ENCODE measurements at places on chromosomes 1 and 21. TPM values are rescaled to one million over a fixed set of nuclear protein-coding genes. Genes with fewer than 3 reads are reported as not detected.
A peak's percentile ranks its signal among the peaks of the same experiment; 100 is the strongest.

SYF2 gene
- 36.9 TPM for total RNA-seq

CYP4X1 gene
- total RNA-seq = 0.62 TPM

KCNJ9 gene
- total RNA-seq = 0.07 TPM

LINGO4 gene
- total RNA-seq = not detected

PDIK1L gene
- total RNA-seq = 19.4 TPM

MYCBP gene
- 12.2 TPM for total RNA-seq

S100B gene
- 0.27 TPM for total RNA-seq

FAM43B gene
- 0.59 TPM for total RNA-seq

KRTAP7-1 gene
- not detected for total RNA-seq

KDM5B gene
- 265 TPM for total RNA-seq

IL19 gene
- not detected for total RNA-seq

DNA sequence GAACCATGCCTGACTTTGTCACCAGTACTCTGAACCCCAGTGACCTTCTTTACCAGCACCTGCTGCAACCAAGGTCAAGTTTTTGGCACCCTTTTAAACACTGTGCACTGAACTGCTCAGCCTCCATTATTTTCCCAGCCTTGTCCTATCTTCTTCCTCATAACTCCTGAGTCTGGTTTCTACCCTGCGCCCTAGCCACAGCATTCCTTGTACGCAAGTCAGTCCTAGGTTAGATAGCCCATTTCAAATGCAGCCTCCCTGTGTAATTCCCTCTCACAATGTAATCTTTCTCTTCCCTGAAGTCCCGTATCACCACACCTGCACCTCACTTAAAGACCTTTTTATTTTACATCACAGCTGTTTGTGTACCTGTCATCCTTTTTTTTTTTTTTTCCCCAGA, 37.2 kb downstream of the DNTTIP2 start:
- peaks cover 12% of the 10 kb centered on the region for H3K4me1 ChIP-seq
- peaks cover 1% of the 10 kb centered on the region for H3K36me3 ChIP-seq
- no peaks in the 10 kb centered on the region for H3K27me3 ChIP-seq

GRCh38 chr1:221011145-221011544, 131.9 kb downstream of the HLX start:
- no peak overlapping the region for H3K27ac ChIP-seq
- no peak overlapping the region for H3K4me3 ChIP-seq
- no peaks in the 10 kb centered on the region for H3K36me3 ChIP-seq
- no peak for DNase-seq

DNA sequence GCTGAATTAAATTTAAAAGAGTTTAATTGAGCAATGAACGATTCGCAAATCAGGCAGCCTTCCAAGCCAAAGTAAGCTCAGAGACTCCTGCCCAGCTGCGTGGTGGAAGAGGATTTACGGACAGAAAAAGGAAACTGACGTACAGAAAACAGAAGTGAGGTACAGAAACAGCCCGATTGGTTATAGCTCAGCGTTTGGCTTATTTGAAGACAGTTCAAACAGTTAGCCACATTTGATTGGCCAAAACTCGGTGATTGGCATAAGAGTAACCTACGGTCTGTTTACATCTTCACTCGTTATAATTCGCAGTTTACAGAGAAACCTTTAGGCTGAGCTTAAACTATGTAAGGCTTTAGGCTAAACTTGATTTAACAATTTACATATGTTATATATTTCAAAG, 46.9 kb downstream of the CR1L start:
- no peak overlapping the region for H3K4me3 ChIP-seq
- H3K36me3 ChIP-seq = no peaks in the 10 kb centered on the region
- DNase-seq = no peak

- no peak overlapping the region for H3K4me3 ChIP-seq
- no peaks in the 10 kb centered on the region for H3K4me1 ChIP-seq
- no peaks in the 10 kb centered on the region for H3K27me3 ChIP-seq
- no peak for DNase-seq
- H3K36me3 ChIP-seq = no peaks in the 10 kb centered on the region
- H3K27ac ChIP-seq = no peak overlapping the region
These were observed 528.6 kb downstream of the NEGR1 start for GRCh38 chr1:71753746-71754145.

DNA sequence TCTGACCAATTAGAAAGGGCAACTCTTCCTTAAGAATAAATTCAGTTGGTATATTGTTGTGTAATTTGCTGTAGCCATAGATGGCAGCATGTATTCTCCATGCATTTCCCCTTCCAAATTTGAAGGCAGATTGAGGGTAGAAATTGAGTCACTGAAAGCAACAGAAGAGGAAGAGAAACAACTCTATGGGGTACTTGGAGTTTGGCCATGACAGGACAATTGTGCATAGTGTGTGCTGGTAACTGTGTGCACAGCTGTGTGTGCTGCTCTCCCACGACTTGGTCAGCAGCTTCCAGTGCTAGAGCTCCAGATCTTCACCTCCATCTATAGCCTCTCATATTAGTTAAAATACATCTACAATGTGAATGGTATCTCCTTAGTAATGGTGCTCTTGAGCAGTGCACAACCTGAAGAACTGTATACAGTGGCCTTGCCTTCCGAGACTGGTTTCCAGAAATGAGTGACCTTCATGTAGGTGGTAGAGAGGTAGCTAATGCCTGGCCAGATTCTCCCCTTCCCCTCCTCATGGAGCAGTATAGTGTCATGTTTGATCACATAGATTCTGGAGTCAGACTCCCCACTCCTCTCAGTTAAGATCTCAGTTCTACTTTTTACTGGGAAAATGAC, 882 bp upstream of the FCAMR start:
- H3K36me3 ChIP-seq = no peaks in the 10 kb centered on the region
- no peak overlapping the region for H3K27ac ChIP-seq
- DNase-seq = no peak
- H3K27me3 ChIP-seq = peaks cover 66% of the 10 kb centered on the region
- H3K4me3 ChIP-seq = no peak overlapping the region

GRCh38 chr1:50820545-50820944, 139.5 kb downstream of the FAF1 start:
- peaks cover 2% of the 10 kb centered on the region for H3K36me3 ChIP-seq
- H3K27me3 ChIP-seq = no peaks in the 10 kb centered on the region
- H3K27ac ChIP-seq = no peak overlapping the region
- H3K4me1 ChIP-seq = peaks cover 16% of the 10 kb centered on the region

GRCh38 chr1:30185809-30186208, 537.6 kb downstream of the MATN1 start:
- no peak overlapping the region for H3K27ac ChIP-seq
- peaks cover 52% of the 10 kb centered on the region for H3K27me3 ChIP-seq
- H3K36me3 ChIP-seq = no peaks in the 10 kb centered on the region
- DNase-seq = no peak
- no peaks in the 10 kb centered on the region for H3K4me1 ChIP-seq

GRCh38 chr1:1847061-1847850, 43.6 kb downstream of the GNB1 start:
- H3K4me1 ChIP-seq = peaks cover 15% of the 10 kb centered on the region
- H3K27ac ChIP-seq = peak overlapping the region; percentile 81
- H3K4me3 ChIP-seq = no peak overlapping the region
- H3K36me3 ChIP-seq = peaks cover 8% of the 10 kb centered on the region
- DNase-seq = no peak

DNA sequence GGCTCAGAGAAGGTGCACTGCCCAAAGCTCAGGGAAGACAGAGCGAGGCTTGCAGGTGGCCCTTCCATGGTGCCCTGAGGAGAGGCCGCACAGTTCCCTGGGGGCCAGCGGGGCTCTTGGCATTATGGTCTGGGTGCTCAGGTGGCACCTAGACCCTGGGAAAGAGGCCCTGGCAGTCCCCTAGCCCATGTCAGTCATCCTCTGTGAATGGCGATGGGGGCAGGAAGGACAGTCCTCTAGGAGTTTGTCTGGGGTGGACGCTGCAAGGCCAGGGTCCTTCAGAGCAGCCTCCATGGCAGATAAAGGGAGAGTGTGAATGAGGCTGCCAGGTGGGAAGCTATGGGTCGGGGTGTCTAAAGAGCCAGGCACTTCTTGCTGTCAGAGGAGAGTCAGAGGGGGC, 345.9 kb upstream of the VAMP3 start:
- no peak overlapping the region for H3K4me3 ChIP-seq
- H3K27ac ChIP-seq = no peak overlapping the region
- no peak for DNase-seq

- peaks cover 14% of the 10 kb centered on the region for H3K36me3 ChIP-seq
- H3K4me3 ChIP-seq = no peak overlapping the region
- H3K4me1 ChIP-seq = no peaks in the 10 kb centered on the region
- DNase-seq = no peak
- no peaks in the 10 kb centered on the region for H3K27me3 ChIP-seq
These were observed 8.7 kb upstream of the SNAPIN start for GRCh38 chr1:153649863-153650235.

- H3K4me3 ChIP-seq = peak overlapping the region; percentile 89
- H3K27ac ChIP-seq = peak overlapping the region; percentile 92
- peaks cover 58% of the 10 kb centered on the region for H3K4me1 ChIP-seq
These were observed 88.3 kb upstream of the IPO9 start for GRCh38 chr1:201740670-201741111.

- DNase-seq = no peak
- H3K4me3 ChIP-seq = no peak overlapping the region
These were observed 15.1 kb upstream of the AIM2 start for GRCh38 chr1:159091607-159092031.

GRCh38 chr1:41764656-41765055, 154.1 kb downstream of the HIVEP3 start:
- H3K4me3 ChIP-seq = no peak overlapping the region
- DNase-seq = no peak
- H3K36me3 ChIP-seq = no peaks in the 10 kb centered on the region
- no peak overlapping the region for H3K27ac ChIP-seq
- H3K4me1 ChIP-seq = peaks cover 21% of the 10 kb centered on the region

GRCh38 chr1:236532850-236533249, 9.1 kb downstream of the LGALS8 start:
- no peak for DNase-seq
- H3K4me3 ChIP-seq = no peak overlapping the region
- H3K27me3 ChIP-seq = no peaks in the 10 kb centered on the region

- no peak for DNase-seq
- no peak overlapping the region for H3K27ac ChIP-seq
- no peak overlapping the region for H3K4me3 ChIP-seq
- peaks cover 47% of the 10 kb centered on the region for H3K27me3 ChIP-seq
- peaks cover 1% of the 10 kb centered on the region for H3K4me1 ChIP-seq
These were observed 149.7 kb upstream of the RRP15 start for GRCh38 chr1:218135371-218135770.

DNA sequence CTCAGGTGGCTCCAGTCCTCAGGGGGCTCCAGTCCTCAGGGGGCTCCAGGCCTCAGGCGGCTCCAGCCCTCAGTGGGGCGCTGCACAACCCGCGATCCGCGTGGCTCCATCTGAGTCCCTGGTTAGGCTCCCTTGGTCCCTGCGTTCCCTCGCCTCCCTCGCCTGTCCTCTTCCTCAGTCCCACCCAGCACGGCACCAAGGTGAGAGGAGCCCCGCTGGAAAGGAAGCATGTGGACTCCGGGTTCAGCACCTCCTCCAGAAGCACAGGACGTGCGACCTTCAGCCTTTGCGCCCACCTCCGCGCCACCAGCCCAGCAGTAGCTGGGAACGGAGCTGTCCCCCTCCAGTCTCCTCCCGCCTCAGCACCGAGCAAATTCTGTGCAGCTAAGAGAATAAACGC, 8.1 kb upstream of the OR2M5 start:
- H3K27ac ChIP-seq = no peak overlapping the region
- no peaks in the 10 kb centered on the region for H3K27me3 ChIP-seq
- no peaks in the 10 kb centered on the region for H3K4me1 ChIP-seq
- no peak for DNase-seq

- H3K36me3 ChIP-seq = no peaks in the 10 kb centered on the region
- no peaks in the 10 kb centered on the region for H3K27me3 ChIP-seq
- no peak overlapping the region for H3K4me3 ChIP-seq
- no peaks in the 10 kb centered on the region for H3K4me1 ChIP-seq
- no peak for DNase-seq
- H3K27ac ChIP-seq = no peak overlapping the region
These were observed 348.8 kb downstream of the PTBP2 start for GRCh38 chr1:97070376-97070775.

DNA sequence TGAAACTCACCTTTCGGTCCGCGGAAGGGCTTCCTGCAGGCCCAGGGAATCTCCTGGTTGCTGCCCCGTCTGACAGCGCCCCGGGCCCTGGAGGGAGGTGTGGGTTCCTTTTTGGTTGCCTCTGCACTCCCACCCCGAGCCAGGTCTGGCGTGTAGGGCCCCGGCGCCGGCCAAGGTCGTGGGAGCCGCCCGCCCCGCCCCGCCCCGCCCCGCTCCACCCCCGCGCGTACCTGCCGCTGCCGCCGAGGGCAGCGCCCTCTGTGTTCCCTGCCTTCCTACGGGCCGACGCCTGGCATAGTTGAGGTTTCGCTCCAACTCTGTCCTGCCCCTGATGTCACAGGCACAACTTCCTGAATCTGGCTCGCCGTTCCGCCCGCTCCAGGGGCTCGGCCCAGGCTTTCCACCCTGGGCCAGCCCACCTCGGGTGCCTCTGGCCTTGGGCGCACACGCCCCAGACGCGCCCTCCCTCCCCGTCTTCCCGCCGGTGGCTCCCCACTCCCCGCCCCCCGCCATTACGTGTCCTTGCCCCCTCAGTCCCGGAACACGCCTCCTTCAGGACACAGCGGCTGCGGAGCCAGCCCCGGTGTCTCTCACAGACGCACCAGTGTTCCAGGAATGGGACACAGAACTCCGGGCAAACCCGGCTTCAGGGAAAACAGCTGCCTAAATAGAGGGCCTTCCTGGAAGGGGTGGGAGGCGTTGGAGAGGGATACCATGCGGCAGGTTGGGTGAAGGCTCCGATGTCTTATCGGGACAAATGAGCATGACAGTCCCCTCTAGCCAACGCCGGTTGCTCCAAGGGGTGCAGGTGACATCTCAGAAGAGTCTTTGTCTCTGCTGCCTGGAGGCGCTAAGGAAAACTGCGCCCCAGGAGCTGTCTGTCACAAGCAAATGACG, at the start of gene KIAA0040:
TSS of gene KIAA0040 (minus strand) at position 147 of the 897 bp plus-strand sequence. CDS start 31,763 bp downstream, outside the sequence.
- H3K4me3 ChIP-seq = peak within 1 kb of the TSS; percentile 80
- DNase-seq = peak; percentile 32
- H3K4me1 ChIP-seq = peaks cover 15% of the 10 kb centered on the region

DNA sequence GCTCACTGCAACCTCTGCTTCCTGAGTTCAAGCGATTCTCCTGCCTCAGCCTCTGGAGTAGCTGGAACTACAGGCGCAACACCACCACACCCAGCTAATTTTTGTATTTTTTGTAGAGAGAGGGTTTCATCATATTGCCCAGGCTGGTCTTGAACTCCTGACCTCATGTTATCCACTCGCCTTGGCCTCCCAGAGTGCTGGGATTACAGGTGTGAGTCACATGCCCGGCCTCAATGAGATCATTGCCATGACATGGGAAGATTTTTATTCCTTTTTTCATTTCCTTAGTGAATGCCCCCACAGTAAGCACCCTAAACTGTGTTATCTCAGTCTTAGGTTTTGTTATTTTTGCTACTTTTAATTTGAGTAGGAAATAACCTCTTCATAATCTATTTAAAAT, 977.9 kb downstream of the BRINP3 start:
- no peak for DNase-seq
- H3K4me1 ChIP-seq = no peaks in the 10 kb centered on the region
- no peaks in the 10 kb centered on the region for H3K36me3 ChIP-seq
- no peak overlapping the region for H3K27ac ChIP-seq
- H3K4me3 ChIP-seq = no peak overlapping the region
